K562 (cell line): ENCODE measurements at places on chromosomes 3 and 15.

DNA sequence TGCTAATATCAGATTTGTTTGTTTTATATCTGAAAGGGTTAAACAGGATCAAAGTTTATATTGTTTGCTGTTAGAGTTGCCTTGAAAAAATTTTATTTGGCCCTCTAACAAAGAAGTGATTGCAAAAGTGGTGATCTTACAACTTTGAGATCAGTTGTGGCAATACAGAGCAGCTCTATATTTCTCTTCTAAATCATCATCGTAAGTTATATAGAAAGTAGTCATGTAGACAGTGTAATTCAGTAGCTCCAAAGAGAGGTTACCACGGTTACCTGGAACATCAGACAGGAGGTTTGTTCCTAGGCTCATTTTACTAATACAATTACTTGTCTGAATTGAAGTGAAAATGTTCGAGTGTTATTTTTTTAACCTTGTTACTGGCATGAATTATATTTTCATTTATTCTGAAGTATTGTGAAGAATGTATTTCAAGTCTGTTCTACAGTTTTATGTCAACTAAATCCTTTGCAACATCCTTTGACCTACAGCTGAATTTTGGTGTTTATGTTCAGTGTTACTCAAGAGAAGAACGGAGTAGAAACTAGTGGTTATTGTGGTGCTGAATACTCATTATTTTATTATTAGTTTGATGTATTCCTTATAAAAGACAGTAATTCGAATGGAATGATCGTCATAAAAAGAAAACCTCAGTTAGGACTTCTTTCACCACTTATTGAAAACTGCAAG is 214.2 kb downstream of the NAALADL2 start:
- no peak for DNase-seq

- no peak for DNase-seq
Observed at GRCh38 chr3:186519021-186519658, 25.0 kb downstream of the CRYGS start.

DNA sequence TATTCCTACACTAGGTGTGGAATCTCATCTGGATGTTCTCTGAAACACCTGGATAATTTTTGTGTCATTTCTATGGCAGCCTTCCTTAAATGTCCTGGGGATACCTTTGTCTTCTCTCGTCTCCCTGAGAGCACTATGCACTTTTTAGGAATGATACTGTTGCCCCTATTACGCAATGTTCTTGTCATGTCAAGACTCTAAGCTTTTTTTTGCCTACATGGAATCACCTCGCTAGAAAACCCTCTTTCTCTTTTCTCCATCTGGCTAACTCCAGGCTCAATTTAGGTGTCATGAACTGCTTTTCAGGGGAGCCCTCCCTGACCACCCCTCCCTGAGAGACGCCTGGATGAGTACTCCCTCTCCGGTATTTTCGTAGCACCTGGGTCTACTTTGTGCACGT is 81.3 kb downstream of the SOX2 start:
- DNase-seq, result no peak

- DNase-seq, result no peak
Observed at GRCh38 chr3:185658504-185658912, 72.4 kb downstream of the SENP2 start.

DNA sequence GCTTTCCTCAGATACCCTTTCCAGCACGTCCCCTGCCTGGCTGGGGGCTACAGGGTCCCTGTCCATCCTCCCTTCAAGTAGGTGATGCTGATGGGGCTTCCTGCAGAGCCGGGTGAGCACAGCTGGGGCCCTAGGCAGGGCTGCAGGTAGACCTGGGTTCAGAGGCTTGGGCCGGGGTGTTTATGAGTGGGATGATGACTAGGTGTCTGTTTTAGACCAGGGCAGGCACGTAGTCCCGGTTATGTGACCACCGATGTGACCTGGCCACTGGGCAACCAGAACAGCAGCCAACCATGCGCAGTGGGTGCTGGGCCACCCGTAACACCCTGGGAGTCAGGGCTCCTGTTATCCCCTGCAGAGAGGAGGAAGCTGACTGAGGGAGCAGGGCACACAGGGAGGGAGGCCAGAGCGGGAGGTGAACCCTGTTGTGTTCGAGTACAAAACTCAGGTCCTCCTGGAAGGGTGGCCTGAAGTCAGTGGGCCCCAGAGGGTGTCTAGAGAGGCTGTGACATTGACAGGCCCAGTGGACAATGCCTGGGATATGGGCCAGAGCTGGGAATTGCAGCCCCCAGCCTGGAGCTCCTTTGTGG is 101.6 kb downstream of the PLXNA1 start:
- DNase-seq, result no peak

DNA sequence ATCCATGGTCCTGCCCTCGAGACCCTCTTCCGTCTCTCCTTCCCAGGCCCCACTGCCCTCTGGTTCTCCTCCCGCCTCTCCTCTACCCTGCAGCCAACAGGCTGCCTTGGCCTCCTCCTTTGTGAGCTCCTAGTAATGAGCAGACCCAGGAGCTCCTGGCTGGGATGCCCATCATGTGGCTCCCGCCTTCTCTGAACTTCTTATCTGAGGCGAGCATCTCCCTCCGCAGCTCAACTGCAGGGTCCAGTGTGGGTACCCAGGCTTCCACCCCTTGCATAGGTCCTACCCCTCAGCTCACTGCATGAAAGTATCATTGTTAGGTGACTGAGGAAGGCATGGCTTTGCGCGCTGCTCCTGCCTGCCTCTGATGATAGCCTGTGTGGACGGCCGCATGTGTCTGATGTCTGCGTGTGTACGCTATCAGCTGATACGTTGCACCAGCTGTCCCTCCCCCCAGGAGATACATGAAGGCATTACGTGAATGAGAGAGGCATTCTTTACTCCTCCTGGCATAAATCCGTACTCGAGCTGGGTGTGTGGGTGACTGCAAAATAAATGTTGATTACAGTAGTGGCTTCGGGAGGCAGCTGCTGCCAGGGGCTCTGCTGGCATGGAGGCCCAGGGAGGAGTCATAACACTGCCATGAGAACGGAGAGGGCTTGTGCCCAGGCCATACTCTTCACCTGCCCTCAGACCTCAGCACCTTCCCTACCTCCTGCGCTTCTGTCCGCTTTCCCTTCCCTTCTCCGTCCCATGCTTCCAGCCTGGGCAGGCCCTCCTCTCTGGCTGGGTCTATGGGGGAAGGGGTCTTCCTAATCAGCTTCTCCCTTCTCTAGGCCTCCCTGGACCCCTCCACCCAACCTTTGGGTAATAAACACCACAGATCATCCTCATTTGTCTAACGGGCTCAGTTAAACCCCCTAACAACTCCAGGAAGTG is 48.8 kb downstream of the ZNF710 start:
- DNase-seq, result no peak
